ENCODE measurements at places on chromosomes 2 and 18.

- DNase-seq: peak; percentile 97
Measured at GRCh38 chr2:219452361-219453317, 18.0 kb downstream of the SPEG start.

DNA sequence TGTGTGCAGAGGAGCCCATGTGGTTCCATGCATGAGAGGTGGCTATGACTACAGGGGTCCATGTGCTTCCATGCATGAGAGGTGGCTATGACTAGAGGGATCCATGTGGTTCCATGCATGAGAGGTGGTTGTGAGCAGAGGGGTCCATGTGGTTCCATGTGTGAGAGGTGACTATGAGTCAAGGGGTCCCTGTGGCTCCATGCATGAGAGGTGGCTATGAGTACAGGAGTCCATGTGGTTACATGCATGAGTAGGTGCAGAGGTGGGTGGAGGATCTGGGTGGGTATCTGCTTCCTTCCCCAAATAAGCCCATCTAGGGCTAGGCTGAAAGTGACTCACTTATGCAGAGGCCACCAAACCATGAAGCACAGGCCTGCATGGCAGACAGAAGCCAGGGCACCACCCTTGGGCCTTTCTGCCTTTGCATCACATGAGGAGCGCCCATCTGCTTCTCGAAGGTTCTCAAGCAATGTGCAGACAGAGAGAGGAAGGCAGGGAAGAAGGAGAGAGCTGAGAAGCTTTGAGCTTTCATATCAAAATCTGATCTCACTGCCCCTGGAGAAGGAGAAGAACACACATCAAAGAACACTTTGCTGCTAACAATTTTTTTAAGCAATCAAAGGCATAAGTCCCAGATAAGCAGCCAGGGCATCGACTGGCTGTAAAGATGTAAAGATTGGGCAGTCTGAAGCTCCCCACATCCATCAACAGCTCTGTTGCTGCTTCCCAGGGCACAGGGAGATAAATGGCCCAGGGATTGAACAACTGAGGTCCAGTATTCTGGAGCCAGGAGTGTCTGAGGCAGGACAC lies 137.6 kb downstream of the TNS1 start:
- DNase-seq: no peak

DNA sequence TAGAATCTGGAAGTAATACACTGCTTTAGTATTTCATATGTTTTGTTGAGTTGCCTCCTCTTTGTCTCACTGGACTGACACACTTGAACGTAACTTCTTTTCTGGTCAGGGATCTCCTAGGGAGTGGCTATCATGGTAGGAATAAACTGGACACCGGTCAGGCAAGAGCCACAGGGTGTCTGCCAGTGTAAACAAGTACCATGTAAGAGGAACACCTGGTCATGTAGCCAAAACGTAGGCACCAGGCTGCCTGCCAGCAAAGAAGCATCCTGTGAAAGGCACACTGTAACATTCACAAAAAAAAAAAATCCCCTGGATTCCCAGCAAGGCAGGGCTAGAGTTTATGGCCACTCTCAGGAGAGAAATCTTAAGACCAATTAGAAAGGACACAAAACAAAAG lies 372.8 kb upstream of the RND3 start:
- DNase-seq: no peak

- DNase-seq: peak; percentile 43
Measured at GRCh38 chr2:220572385-220572784, 945.0 kb downstream of the SLC4A3 start.

DNA sequence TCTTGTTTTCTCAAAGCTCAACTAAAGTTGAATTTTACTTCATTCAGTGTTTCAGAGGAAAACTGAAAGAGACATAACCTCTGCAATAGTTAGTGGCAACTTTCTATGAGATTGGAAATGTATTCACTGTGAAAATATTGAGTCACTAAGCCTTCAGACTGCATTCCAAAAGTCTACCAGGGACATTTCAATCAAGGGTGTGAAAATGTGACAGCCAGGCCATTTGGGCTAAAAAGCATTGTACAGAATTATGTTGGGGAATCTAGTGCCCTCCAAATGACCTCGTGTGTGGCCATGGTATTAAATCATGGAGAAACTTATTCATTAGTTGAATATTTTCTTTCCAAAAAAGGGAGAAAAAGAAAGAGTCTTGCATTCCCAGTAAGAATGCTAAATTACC lies 251.9 kb downstream of the GRB14 start:
- no peak for DNase-seq

- no peak for DNase-seq
Measured at GRCh38 chr2:2826209-2826551, 495.1 kb upstream of the MYT1L start.

DNA sequence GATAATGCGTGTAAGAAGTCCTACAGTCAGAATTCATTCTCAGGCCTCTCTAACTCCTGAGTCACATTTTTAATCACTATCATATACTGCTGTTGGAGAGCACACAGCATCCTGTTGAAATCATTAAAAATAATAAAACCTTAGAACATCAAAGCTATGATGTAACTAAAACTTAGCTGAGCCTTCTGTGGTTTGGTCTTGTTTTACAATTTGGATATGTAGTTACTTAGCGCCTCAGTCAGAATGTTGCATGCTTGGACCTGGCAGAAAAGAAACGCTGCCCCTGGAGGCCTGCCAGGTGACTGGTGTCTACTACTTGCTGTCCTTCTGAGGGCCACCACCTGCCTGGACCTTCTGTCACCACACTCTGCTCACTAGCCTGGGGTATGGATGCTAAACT lies 261.1 kb upstream of the RASGRP3 start:
- DNase-seq: peak; percentile 96

GRCh38 chr2:50490991-50491390 lies 540.9 kb downstream of the NRXN1 start:
- DNase-seq: no peak

- no peak for DNase-seq
Measured at GRCh38 chr18:37327063-37327577, 238.5 kb downstream of the CELF4 start.

- peak; percentile 87 for DNase-seq
Measured at GRCh38 chr2:219997341-219997851, 370.0 kb downstream of the SLC4A3 start.

- no peak for DNase-seq
Measured at GRCh38 chr18:63528863-63529492, 13.2 kb upstream of the SERPINB12 start.

GRCh38 chr2:46978723-46979122 lies 63.1 kb upstream of the MCFD2 start:
- no peak for DNase-seq

- DNase-seq: no peak
Measured at GRCh38 chr18:11304928-11305327, 155.6 kb upstream of the PIEZO2 start.
